ENCODE measurements at places on chromosomes 2 and 18. TPM values are rescaled to one million over a fixed set of nuclear protein-coding genes. Genes with fewer than 3 reads are reported as not detected.

DNA sequence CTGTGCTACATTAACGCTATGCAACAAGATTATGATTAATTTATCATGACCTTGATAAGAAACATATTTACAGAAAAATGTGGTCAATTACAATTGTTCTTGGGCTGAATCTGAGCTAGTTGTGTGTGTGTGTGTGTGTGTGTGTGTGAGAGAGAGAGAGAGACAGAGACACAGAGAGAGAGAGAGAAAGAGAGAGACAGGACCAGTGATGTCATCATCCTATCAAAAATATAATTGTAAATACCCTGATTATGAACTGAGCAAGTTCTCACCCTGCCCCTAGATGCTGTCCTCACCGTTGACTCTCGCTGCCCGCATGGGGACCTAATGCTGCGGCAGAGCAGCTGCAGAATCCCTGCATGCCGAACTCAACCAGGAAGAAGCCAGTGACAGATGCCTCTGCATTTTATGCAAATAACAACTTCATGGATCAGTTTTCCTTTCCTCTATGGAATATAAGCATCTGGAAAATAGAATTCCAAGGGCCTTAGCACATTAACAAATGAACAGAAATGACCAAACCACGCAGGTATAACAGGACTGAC is 512.5 kb downstream of the PLCL1 start:
- no peaks in the 10 kb centered on the region for H3K36me3 ChIP-seq
- no peak overlapping the region for H3K4me3 ChIP-seq
- DNase-seq: no peak
- H3K27ac ChIP-seq: no peak overlapping the region

The PRKAG3 gene
- not detected for total RNA-seq

DNA sequence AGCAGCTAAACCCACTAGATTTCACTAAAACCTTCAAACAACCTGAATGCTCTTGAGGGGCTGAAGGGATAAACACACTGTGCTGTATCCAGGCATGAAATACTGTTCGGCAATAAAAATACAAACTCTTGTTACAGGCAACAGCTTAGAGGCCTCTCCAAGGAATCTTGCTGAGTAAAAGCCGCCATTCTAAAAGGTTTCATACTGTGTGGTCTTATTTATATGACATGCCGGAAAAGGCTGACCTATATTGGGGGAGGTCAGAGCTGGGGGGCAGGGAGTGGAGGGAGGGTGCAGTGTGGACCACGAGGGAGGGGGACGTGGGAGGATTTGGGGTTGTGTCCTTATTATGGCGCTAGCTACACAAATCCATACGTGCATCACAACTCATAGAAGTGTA is 136.2 kb downstream of the MBP start:
- H3K27me3 ChIP-seq: no peaks in the 10 kb centered on the region
- H3K27ac ChIP-seq: no peak overlapping the region
- H3K4me1 ChIP-seq: peaks cover 8% of the 10 kb centered on the region
- no peaks in the 10 kb centered on the region for H3K36me3 ChIP-seq
- no peak for DNase-seq

GRCh38 chr2:72828840-72829507 is 3.1 kb upstream of the EXOC6B start:
- H3K4me1 ChIP-seq: peaks cover 32% of the 10 kb centered on the region
- peaks cover 12% of the 10 kb centered on the region for H3K27me3 ChIP-seq
- DNase-seq: no peak
- H3K36me3 ChIP-seq: no peaks in the 10 kb centered on the region

DNA sequence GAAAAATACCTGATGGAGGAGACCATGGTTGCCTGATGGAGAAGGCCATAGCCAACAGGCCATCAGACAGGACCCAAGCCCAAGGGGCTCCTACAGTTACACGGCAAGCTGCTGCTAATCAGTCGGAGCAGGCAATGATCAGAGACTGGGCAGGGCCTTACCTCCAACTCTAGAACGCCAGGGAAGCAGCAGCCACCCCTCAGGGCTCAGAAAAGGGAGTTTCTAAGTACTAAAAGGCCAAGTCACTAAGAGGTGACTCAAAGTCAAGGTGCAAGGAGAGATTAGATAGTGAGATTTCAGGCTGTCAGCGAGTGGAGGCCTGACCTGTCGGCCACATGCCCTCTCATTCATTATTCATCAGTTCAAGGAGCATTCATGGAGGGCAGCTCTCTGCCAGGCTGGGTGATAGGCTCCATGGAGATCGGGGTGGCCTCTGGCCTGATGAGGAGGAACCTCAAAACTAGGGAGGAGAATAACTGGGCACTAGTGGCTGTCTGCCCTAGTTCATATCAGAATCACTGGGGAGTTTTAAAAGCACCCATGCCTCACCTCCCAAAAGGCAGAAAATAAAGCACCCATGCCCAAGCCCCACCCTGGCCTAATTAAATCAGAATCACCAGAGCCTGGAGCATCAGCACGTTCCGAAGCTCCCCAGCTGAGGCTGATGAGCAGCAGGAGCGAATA is 3.6 kb downstream of the VIL1 start:
- no peak overlapping the region for H3K27ac ChIP-seq
- H3K36me3 ChIP-seq: no peaks in the 10 kb centered on the region
- DNase-seq: no peak
- no peak overlapping the region for H3K4me3 ChIP-seq

GRCh38 chr2:30405260-30405605 is 41.8 kb upstream of the LCLAT1 start:
- DNase-seq: no peak
- H3K4me3 ChIP-seq: no peak overlapping the region
- H3K4me1 ChIP-seq: peaks cover 47% of the 10 kb centered on the region
- H3K27ac ChIP-seq: no peak overlapping the region
- no peaks in the 10 kb centered on the region for H3K27me3 ChIP-seq

DNA sequence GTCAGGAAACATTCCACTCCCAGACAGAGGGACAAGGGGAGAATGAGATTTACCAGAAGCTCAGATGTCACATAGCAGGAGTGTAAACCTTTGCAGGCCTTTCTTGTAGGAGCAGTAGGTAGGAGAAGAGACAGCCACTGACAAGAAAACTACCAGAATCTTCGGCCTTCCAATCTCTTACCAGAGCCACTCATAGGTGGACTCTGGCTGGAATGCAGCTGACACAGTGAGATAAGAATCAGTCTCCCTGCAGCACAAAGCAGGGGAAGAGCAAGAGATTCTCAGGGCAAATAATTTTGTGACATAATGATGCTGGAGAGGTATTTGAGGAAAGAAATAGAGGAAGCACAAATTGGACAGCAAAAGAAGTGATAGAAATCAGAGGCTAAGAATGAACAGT is 1534.5 kb downstream of the DPP10 start:
- H3K27me3 ChIP-seq: no peaks in the 10 kb centered on the region

GRCh38 chr2:61775956-61776570 is 77.8 kb downstream of the FAM161A start:
- no peak overlapping the region for H3K27ac ChIP-seq
- no peak overlapping the region for H3K4me3 ChIP-seq
- DNase-seq: no peak
- peaks cover 4% of the 10 kb centered on the region for H3K36me3 ChIP-seq
- peaks cover 20% of the 10 kb centered on the region for H3K27me3 ChIP-seq
- H3K4me1 ChIP-seq: no peaks in the 10 kb centered on the region

Data from activated T-cell treated with anti-CD3 and anti-CD28 coated beads, Interleukin-2, amount 50 U/mL, for 72 hours (primary cell).